Naive B cell (primary cell): ENCODE measurements at places on chromosomes 3 and 15.

DNA sequence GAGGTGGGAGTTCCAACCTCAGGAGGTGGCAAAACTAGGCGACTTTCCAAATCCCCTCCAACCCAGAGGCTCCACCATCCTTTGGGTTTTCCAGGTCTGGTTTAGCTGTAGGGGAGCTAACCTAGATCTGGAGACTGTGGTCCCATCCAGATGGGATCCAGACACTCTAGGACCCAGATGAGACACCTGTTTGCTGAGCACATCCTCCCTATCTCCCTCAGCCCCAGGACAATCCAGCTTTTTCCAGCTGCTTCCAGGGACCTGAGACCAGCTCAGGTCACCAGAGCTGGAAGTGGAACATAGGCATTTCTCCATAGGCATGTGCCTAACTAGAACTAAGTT is 18.2 kb downstream of the CRTAP start:
- no peak overlapping the region for H3K4me3 ChIP-seq
- H3K27me3 ChIP-seq, result no peaks in the 10 kb centered on the region
- H3K27ac ChIP-seq, result no peak overlapping the region
- no peak for DNase-seq
- peaks cover 18% of the 10 kb centered on the region for H3K36me3 ChIP-seq

- H3K4me1 ChIP-seq, result peaks cover 14% of the 10 kb centered on the region
- H3K27ac ChIP-seq, result no peak overlapping the region
- H3K36me3 ChIP-seq, result no peaks in the 10 kb centered on the region
- H3K27me3 ChIP-seq, result peaks cover 20% of the 10 kb centered on the region
Measured at GRCh38 chr3:129598000-129598381, 8.5 kb downstream of the PLXND1 start.

- H3K4me3 ChIP-seq, result no peak overlapping the region
- H3K27me3 ChIP-seq, result peaks cover 88% of the 10 kb centered on the region
- peaks cover 4% of the 10 kb centered on the region for H3K4me1 ChIP-seq
Measured at GRCh38 chr15:92392462-92392861, 1.2 kb upstream of the ST8SIA2 start.

DNA sequence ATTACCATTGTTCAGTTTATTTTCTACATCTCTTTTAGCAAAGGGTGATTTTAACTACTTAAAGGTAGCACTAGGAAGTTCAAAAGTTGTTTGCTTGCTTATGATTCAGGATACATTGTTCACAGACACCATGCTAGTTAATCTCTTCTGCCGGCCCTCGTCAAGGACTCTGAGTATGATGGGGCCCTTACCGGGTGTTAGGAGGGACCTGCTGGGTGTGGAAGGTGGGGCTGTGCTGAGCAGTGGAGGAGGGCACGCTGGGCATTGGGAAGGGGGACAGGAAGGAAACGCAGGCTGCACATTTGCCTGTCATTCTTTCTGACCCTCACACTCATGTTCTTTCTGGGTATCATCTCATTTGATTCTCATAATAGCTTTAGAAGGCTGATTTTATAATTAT is 65.1 kb upstream of the MYZAP start:
- no peak overlapping the region for H3K27ac ChIP-seq
- H3K4me1 ChIP-seq, result peaks cover 20% of the 10 kb centered on the region
- no peaks in the 10 kb centered on the region for H3K36me3 ChIP-seq
- DNase-seq, result no peak

- no peak for DNase-seq
- no peak overlapping the region for H3K4me3 ChIP-seq
- H3K27ac ChIP-seq, result no peak overlapping the region
- no peaks in the 10 kb centered on the region for H3K36me3 ChIP-seq
- no peaks in the 10 kb centered on the region for H3K4me1 ChIP-seq
Measured at GRCh38 chr3:182117583-182117982, 405.9 kb downstream of the SOX2 start.

GRCh38 chr3:63693351-63693750 is 40.9 kb downstream of the SNTN start:
- H3K4me1 ChIP-seq, result no peaks in the 10 kb centered on the region
- no peak overlapping the region for H3K4me3 ChIP-seq
- no peak for DNase-seq
- H3K27me3 ChIP-seq, result no peaks in the 10 kb centered on the region
- peaks cover 8% of the 10 kb centered on the region for H3K36me3 ChIP-seq

DNA sequence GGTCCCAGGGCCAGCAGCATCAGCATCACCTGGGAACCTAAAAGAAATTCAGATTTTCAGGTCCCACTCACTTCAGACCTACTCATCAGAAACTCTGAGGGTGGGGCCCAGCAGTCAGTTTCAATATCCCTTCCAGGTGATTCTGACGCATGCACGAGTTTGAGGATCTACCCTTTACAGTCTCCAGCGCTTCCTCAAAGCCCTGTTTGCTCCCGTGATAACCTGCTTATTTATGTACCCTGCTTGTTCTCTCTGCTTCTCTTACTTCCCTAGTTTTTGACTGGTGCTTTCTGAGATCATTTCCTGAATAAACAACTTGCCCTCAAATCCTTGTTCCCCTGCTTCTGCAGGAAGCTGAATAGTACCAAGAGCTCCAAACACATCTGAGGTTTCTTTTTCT is 245.3 kb downstream of the ZNF621 start:
- no peaks in the 10 kb centered on the region for H3K27me3 ChIP-seq
- no peak overlapping the region for H3K4me3 ChIP-seq
- no peak overlapping the region for H3K27ac ChIP-seq
- DNase-seq, result no peak

- peaks cover 69% of the 10 kb centered on the region for H3K4me1 ChIP-seq
- DNase-seq, result no peak
- H3K4me3 ChIP-seq, result peak overlapping the region; percentile 23
- H3K36me3 ChIP-seq, result no peaks in the 10 kb centered on the region
- no peaks in the 10 kb centered on the region for H3K27me3 ChIP-seq
Measured at GRCh38 chr3:42061713-42062380, 29.3 kb upstream of the TRAK1 start.

- H3K36me3 ChIP-seq, result no peaks in the 10 kb centered on the region
- DNase-seq, result no peak
- H3K4me3 ChIP-seq, result no peak overlapping the region
- H3K4me1 ChIP-seq, result no peaks in the 10 kb centered on the region
- H3K27ac ChIP-seq, result no peak overlapping the region
- peaks cover 4% of the 10 kb centered on the region for H3K27me3 ChIP-seq
Measured at GRCh38 chr3:32249184-32249782, 10.8 kb downstream of the CMTM8 start.
